ENCODE measurements at places on chromosomes 1 and 21. TPM values are rescaled to one million over a fixed set of nuclear protein-coding genes. Genes with fewer than 3 reads are reported as not detected.

GRCh38 chr1:5954964-5955363, 37.3 kb downstream of the NPHP4 start:
- DNase-seq, result no peak

DNA sequence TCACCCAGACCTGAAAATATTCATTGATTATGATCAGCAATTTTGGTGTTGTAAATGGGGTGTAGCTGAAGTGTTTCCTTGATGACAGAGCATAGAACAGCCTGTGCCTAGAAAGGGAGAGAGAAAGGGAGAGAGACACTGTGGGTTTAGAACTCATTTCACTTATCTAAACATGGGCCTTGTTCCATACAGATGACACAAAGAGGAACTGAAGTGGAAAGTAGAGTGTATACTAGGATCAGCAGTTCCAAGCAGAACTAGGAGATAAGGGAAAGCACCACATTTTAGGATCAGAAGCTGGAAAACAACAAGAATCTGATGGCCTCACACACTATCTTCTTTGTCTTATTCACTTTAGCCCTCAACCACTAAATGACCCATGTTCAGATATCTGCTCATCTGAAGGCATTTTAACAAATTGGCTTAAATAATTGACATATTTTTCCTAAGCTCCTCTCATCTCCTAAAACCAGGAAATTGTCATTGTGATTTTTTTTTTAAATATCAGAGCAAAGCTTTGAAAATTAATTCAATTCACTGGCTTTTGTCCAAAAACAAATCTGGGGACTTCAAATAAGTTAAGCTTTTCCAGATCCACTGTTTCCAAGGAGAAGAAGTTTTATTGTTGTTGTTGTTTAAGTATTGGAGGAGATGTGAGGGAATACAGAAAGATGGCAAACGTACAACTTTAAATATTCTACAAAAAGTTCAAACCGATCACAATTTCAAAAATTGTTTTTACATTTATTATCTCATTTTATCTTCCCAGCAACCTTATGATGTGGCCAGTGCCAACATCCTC, 103.8 kb downstream of the LYPLAL1 start:
- peak; percentile 33 for DNase-seq

- DNase-seq, result peak; percentile 77
Measured at GRCh38 chr1:214354440-214355148, 73.6 kb downstream of the SMYD2 start.

DNA sequence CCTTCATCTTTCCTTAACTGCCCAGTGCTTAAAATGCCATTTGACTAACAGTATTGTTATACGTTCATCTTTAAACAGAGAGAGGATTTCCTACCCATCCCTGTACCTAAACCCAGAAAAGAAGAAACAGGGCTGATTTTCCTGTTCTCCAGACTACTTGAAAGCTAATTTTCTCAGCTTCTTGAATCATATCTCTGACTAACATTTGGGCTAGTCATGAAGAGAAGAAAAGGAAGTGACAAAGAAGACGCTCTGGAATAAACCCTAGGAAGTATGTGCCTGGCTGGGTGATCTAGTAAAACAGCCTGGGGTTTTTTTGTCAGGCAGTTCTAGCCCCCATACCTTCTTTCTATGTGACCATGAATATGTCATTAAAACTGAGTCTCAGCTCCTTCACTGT, 44.8 kb upstream of the SGIP1 start:
- DNase-seq, result peak; percentile 69

Gene EDARADD
- total RNA-seq, result not detected

Gene RPE65
- under 0.01 TPM for total RNA-seq

Gene SFN
- 0.18 TPM for total RNA-seq

DNA sequence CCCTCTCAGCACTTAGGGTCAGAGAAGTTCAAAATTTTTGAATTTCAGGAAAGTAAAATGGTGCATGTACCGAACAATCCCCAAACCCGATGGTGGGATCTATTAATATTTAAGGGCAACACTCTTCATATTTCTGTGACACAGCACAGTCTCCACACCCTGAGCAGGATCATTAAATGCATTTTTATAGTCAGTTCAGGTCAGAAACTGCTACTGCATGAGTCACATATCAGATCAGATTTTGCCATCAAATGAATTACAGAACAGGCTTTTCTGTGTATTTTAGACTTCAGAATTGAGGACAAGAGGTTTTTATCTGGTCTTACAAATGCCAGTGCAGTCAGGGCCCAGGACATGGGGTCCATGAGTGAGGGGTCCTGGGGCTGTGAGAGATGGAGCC, 79.2 kb downstream of the RIPK4 start:
- no peak for DNase-seq

- no peak for DNase-seq
Measured at GRCh38 chr1:59096501-59096900, 200.4 kb upstream of the FGGY start.
